ENCODE measurements at places on chromosomes 3 and 15. TPM values are rescaled to one million over a fixed set of nuclear protein-coding genes. Genes with fewer than 3 reads are reported as not detected.
A peak's percentile ranks its signal among the peaks of the same experiment; 100 is the strongest.

CD200 gene
- 2.1 TPM for total RNA-seq

TYRO3 gene
- total RNA-seq = 0.28 TPM

- DNase-seq = no peak
Measured at GRCh38 chr3:71156062-71156665, 427.4 kb downstream of the FOXP1 start.

DNA sequence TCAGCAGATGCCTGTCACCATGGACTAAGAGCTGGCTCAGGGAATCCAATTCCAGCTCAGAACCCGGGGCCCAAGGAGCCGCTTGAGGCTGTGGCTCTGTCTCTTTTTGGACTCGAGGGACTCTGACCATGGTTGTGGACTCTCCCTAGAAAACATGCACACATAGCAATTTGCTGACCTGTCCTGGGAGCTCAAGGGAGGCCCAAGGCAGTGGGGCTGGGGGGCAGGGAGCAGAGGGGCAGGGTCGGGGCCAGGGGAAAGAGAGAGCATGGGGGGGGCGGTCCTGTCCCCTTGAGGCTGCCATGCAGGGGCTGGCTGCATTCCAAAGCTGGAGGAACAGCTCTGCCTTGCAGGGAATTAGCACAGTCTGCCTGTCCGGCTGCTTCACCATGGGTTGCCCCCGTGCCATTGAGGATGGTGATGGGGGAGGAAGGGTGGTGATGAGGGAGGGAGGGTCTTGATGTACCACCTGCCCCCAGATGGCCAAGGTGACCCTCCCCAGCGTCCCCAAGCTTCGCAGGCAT is 190.1 kb downstream of the GOLGA6L6 start:
- DNase-seq = no peak

DNA sequence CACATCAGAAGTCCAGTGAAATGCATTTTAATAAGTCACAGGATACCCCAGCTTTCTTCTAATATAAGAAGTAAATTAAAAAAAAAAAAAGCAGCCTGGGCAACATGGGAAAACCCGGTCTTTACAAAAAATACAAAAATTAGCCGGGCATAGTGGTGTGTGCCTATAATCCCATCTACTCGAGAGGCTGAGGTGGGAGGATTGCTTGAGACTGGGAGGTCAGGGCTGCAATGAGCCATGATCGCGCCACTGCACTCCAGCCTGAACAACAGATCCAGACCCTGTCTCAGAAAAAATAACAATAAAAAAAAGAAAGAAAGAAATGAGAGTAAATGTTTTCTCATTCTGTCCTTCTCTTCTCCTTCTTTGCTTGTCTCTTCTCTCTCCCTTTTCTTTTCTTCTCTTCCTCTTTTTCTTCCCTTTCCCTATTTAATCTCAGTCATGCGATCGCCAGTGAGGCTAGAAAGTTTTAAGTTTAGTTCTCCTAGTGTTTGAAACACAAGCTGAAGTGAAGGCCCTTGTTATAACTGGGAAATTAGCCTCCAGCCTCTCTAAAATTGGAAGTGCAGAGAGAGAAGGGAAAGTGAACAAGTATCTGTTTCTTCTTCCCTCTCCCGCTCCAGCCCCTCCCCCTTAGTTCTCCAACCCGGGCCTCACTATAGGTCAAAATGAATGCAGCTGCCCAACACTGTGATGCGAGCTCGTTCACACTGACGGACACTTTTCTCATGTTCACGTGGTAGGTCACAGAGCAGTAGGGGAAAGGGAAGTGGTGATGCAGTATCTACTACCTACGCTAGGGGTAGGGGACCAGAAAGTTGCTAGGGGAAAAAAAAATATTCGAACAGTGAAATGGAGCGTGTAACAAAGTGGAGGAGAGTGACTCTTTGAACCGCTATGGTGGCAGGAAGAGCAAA is 23.5 kb upstream of the TSC22D2 start:
- peak; percentile 37 for DNase-seq

DNA sequence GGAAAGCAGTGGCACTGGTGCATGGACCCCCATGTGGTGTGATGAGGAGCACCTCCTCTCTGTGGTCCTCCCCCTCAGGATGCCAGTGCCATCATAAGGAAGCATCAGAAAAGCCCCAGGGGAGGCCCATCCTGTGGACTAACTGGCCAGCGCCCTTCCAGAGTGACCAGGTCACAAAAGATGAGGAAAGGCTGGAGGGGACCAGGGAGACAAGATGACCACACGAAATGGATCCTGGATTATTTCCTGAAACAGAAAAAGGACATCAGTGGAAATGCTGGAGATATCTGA is 56.4 kb downstream of the TPRA1 start:
- no peak for DNase-seq

- no peak for DNase-seq
Measured at GRCh38 chr3:47731061-47731460, 50.6 kb downstream of the SMARCC1 start.

- DNase-seq = no peak
Measured at GRCh38 chr3:32452009-32452408, 50.6 kb downstream of the CMTM6 start.

Data from activated naive CD8-positive, alpha-beta T cell treated with anti-CD3 and anti-CD28 coated beads, Interleukin-2, amount 10 ng/mL, durations not matched to agents 7 days and 5 days (primary cell).